Activated T-helper 2 cell treated with anti-CD3 and anti-CD28 coated beads, Interferon-gamma antibody, Interleukin-2, Interleukin-4, amounts not matched to agents 10 μg/mL and 5 μg/mL and 100 μg/mL, durations not matched to agents 14 hours and 24 hours and 36 hours (primary cell): ENCODE measurements at places on chromosomes 4 and X.

DNA sequence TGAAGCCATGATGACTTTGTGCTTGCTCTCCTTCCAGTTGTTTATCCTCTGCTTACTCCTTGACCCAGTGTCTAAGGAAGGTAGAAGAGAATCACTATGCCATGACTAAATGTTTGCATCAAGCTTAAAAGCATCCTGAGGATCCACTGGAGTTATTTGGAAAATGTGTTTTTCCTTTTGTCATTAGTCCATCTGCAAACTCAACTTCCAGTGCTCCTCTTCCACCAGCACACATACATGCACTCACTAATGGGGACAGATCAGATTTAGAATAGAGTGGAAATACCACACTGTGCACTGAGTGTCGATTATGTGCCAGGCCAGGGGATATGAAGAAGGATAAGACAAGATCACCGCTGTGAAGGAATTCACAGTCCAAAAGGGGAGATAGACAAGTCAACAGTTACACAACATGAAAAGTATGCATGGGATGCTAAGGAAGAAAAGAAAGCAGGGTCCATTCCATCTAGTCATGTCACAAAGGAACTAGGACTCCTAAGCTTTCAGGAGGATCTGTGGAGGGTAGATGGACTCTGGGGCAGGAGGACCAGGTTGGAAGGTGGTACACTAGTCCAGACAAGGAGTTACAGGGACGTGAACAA lies 1.9 kb downstream of the OCIAD2 start:
- no peak for DNase-seq

DNA sequence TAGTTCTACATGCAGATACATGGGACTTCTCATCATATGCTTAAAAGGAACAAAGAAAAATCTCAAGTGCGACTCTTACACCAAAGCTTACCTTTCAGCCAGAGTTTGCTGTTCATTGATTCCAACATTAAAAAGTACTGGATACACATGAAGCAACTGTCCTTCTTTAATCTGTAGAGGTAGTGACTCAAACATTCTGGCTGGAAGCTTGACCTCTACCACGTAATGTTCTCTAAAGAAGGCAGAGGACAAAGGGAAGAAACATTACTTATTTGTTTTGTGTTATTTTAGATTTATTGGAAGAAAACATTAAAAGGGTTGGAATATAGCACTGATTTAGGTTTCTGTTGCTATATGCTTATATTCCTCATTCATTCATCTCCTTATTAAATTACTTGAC lies 476.1 kb downstream of the IL15 start:
- DNase-seq: no peak

DNA sequence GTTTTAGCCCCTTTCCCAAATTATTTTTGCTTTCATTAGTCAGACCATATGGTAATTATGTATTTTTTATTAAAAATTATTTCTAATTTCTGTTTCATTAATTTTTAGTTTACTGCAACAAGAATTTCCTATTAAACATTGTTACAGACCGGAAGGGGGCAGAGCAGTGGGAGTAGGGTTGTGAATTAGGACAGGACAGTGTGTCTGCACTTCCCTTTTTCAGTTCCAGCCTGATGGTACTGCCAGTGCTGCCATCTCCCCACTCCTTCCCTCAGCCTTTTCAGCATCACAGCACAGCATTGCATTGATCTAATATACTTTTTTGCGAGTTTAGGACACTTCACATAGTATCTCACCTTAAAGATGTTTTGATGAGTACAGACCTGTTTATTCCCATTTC lies 76.5 kb downstream of the STIM2 start:
- no peak for DNase-seq

GRCh38 chrX:1218286-1218685 lies 5.8 kb upstream of the CRLF2 start:
- no peak for DNase-seq

DNA sequence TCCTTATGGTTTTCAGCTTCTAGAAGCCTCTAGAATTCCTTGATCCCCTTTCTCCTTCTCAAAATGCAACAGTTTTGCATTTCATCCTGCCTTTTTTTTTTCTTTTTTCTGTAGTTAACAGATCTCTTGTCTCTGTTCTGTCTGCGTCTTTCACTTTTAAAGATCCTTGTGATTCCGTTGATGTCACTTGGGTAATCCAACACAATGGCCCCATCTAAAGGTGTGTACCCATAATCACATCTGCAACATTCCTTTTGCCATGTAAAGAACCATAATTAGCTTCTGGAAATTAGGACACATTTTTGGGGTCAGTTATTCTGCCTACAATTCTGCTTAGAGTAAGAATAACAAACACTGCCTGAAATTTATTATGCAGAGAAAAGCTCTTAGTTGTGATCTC lies 1180.9 kb upstream of the ADGRL3 start:
- no peak for DNase-seq

- DNase-seq: no peak
Measured at GRCh38 chr4:112361181-112361791, 64.1 kb downstream of the ALPK1 start.
